ENCODE measurements at places on chromosomes 1 and 21.

GRCh38 chr1:67439277-67440029 is 9.3 kb upstream of the SERBP1 start:
- DNase-seq: no peak

DNA sequence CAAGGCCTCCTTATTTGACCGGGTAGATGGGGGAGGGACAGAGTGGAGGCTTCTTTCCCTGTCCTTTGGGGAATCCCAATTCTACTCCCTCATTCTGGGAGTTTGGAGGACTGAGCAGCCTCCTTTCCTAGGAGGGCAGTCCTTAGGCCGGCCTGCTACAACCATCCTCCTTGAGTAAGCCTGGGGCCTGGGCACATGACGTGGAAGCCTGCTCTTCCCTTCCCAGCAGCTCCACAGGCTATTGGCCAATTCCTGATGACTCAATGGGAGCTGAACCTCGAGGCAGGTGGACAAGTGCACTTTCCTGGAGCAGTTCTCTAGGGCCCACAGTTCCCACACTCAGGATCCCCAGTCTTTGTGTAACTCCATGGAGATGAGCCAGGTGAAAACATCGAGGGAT is 3.1 kb downstream of the KCNA10 start:
- DNase-seq: no peak

GRCh38 chr1:162213281-162213912 is 143.9 kb downstream of the NOS1AP start:
- DNase-seq: no peak

DNA sequence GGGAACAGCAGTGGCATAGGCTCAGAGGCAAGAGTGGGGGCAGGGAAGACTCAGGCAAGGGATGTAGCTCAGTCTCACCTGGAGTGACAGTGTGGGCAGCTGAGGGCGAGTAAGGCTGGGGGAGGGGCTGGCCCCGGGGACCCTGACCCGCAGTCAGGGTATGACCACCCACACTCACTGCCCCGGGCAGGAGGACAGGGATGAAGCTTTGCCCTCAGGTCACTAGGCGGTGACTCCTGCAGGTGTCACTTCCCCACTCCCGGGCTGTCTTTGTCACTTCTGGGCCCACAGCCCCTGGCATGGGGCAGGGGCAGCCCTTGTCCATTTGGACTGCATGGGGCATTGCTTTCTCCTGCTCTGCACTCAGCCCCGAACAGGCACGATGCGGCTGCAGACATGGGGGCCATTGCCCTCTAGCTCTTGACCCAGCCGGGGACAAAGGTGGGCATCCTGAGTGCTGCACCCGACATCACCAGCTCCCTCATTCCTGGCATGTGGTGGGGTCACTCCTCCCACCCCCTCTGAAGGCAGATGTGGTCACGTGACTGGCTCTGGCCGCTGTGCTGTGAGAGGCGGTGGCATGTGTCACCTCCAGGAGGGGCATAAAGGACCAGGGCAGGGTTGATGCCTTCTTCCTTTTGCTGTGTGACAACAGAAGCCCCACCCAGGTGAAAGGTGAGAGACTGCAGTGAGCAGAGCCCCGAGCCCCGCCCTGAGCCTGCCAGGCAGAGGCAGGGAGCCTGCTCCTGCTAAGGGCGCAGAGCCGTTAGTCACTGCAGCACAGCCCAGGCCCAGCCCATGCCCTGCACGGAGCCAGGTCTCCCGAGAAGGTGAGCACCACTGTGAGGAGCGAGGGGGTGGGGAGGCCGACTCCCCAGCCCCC is 66.0 kb downstream of the MATN1 start:
- no peak for DNase-seq

All from CD4-positive, alpha-beta T cell treated with Interleukin-6 for 4 hours (primary cell).